Stimulated activated CD8-positive, alpha-beta memory T cell treated with anti-CD3 and anti-CD28 coated beads, Interleukin-15, amount 100 ng/mL, for 48 hours (primary cell): ENCODE measurements at places on chromosomes 12 and 14.
A peak's percentile ranks its signal among the peaks of the same experiment; 100 is the strongest.

GRCh38 chr12:12927211-12928079 is 24.5 kb downstream of the GPRC5D start:
- DNase-seq, result no peak

- no peak for DNase-seq
Observed at GRCh38 chr12:82952946-82953345, 266.2 kb downstream of the TMTC2 start.

GRCh38 chr12:14948672-14949071 is 10.3 kb upstream of the ERP27 start:
- DNase-seq, result no peak

GRCh38 chr12:26833743-26834490 is 923 bp upstream of the ITPR2 start:
- peak; percentile 13 for DNase-seq

DNA sequence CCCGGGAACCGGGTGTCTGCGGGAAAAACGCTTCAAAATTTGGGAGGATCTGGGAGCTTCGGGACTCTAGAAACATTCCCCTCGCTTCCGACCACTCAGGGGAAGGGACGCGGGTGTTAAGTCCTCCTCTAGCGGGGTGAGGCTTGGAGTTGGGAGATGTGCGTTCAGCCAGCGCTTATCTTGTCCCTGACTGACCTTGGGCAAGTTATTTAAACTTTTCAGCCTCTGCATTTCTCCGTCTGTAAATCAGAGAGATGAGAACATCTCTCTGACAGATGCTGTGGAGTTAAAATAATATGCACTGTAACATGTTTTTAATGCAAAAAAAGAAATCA is 76.9 kb upstream of the ANO4 start:
- no peak for DNase-seq

GRCh38 chr12:110776410-110776809 is 33.7 kb upstream of the PPP1CC start:
- peak; percentile 49 for DNase-seq

DNA sequence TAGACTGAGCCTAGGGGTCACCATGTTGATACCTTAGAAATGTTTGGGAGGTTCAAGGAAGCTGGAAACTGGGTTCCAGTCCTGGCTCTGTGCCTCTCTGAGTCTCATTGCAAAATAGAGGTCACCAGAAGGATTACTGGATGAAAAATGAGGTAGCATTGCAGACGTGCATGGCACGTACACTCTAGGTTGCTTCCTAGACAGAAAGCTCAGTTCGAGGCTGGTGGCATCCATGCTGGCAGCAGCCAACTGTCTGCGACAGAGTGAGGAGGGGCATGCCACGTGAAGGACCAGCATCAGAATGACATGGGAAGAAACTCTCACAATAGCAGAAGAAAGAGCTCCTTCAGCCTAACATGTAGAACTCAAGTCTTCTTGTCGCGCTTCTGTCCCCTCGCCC is 4.6 kb upstream of the CYP46A1 start:
- DNase-seq, result no peak
